ENCODE measurements at places on chromosomes 7 and 10. TPM values are rescaled to one million over a fixed set of nuclear protein-coding genes. Genes with fewer than 3 reads are reported as not detected.

P4HA1 gene
- 16.6 TPM for total RNA-seq

WDR37 gene
- total RNA-seq = 49.4 TPM

TAC1 gene
- not detected for total RNA-seq

NUPR2 gene
- not detected for total RNA-seq

EPHB4 gene
- total RNA-seq = 12.3 TPM

MYO3A gene
- not detected for total RNA-seq

WASHC2C gene
- 57.3 TPM for total RNA-seq
